Fibroblast of the aortic adventitia (primary cell): ENCODE measurements at places on chromosomes 16 and 17. TPM values are rescaled to one million over a fixed set of nuclear protein-coding genes. Genes with fewer than 3 reads are reported as not detected.

NOG gene
- not detected in 2 replicates for total RNA-seq

CCDC144A gene
- 13.7 and 18.7 TPM in 2 replicates for total RNA-seq

JUP gene
- total RNA-seq, result 4.7 and 8.9 TPM in 2 replicates

CRHR1 gene
- not detected in 2 replicates for total RNA-seq

ACD gene
- total RNA-seq, result 8.8 and 23.1 TPM in 2 replicates

MARCHF10 gene
- total RNA-seq, result 0.09 TPM in 1 of 2 replicates, not detected in the other

DLX3 gene
- not detected in 2 replicates for total RNA-seq

BLMH gene
- 30.5 and 35.9 TPM in 2 replicates for total RNA-seq

TM4SF5 gene
- total RNA-seq, result not detected in 2 replicates

RUNDC3A gene
- total RNA-seq, result not detected in 2 replicates

MYH2 gene
- total RNA-seq, result 0.25 TPM in 1 of 2 replicates, not detected in the other

MT1M gene
- 3.4 and 10.3 TPM in 2 replicates for total RNA-seq
